Cerebellar nuclear complex (tissue), 1 donor: ENCODE measurements at places on chromosomes 6 and 20.

DNA sequence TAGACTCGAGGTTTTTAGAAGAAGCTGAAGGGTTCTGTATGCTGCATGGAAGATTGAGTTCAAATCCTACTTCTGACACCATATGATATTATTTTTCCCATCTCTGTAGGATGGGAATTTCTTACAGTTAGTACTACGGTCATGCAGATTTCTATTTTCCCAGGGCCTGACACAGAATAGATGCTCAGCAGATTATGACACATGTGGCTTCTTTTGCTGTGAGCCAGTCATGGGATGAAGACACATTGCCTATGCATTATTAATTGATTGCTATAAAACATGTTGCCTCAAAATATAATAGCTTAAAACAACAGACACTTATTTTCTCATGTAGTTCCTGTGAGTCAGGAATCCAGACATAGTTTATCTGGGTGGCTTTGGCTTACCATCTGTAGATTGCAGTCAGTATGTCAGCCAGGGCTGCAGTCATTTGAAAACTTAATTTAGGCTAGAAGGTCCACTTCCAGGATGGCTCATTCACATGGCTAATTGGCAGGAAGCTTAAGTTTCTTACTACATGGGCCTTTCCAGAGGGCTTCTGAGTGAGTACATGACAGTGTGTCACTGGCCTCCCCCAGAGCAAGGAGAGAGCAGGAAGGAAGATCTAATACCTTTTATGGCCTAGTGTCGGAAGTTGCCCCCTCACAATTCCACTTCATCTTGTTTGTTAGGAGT lies 29.5 kb downstream of the TOP1 start:
- no peak for DNase-seq

DNA sequence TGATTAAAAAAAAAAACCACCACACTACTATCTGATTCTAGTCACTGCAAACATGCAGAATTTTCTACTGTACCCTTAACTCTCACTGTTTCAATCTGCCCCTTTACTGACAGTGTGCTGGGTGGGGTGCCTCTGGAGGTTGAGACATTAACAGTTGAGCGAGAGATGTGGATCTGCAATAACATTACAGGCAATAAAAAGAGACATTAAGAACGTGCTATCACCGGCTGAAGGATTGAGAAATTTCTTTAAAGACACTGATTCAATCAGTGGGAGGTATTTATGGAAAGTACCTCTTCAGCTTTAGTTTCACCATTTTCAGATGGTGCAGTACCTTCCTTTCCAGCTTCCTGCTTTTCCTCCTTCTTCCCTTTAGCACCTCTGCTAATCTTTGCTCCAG lies 32.5 kb downstream of the HMGN3 start:
- DNase-seq, result no peak

DNA sequence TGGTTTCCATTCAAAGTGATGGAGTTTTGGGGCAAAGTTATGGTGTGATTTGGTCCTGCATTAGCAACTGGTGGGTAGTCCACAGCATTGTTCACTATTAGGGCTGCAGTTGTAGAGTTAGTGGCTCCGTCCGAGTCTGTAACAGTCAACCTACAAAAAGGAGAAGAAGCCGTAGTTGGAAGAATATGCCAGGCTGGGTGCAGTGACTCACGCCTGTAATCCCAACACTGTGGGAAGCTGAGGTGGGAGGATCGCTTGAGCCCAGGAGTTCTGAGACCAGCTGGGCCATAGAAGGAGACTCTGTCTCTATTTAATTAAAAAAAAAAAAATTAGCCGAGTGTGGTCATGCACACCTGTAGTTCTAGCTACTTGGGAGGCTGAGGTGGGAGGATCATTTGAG lies 69.5 kb downstream of the KIAA0319 start:
- no peak for DNase-seq

DNA sequence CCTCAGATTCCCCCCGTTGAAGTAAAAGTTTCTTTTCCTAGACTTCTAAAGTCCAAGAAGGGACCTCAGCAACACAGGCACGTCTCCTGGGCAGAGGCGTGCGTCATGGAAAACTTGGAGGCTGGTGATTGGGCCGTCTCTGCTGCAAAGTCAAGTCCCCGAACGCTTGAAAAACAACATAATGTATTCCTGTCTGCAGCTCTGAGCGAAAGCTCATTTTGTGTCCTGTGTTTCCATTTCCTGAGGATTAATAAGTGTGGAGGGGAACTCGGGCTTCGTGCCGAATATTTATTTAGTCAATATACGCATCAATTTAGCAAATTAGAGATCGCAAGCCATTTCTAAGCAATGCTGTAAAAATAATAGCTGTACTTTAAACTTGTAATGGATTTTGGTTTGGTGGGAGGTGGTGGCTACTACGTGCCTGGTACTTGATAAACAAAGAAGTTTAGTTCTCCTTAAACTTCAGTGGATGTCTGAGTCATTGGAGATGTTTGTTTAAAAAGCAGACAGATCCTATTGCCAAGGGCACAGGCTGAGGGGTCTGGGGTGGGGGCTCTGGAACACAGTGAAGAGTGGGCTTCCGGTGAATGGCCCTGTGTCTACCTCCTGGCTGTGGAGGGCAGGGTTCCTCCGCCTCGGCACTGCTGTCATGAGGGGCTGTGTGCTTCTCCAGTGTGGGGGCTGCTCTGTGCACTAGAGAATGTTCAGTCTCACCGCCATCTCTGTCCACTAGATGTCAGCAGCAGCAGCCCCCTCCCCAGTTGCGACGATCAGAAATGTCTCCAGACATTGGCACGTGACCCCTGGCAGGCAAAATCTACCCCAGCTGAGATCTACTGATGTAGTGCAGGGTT lies 21.8 kb downstream of the PCK1 start:
- no peak for DNase-seq

DNA sequence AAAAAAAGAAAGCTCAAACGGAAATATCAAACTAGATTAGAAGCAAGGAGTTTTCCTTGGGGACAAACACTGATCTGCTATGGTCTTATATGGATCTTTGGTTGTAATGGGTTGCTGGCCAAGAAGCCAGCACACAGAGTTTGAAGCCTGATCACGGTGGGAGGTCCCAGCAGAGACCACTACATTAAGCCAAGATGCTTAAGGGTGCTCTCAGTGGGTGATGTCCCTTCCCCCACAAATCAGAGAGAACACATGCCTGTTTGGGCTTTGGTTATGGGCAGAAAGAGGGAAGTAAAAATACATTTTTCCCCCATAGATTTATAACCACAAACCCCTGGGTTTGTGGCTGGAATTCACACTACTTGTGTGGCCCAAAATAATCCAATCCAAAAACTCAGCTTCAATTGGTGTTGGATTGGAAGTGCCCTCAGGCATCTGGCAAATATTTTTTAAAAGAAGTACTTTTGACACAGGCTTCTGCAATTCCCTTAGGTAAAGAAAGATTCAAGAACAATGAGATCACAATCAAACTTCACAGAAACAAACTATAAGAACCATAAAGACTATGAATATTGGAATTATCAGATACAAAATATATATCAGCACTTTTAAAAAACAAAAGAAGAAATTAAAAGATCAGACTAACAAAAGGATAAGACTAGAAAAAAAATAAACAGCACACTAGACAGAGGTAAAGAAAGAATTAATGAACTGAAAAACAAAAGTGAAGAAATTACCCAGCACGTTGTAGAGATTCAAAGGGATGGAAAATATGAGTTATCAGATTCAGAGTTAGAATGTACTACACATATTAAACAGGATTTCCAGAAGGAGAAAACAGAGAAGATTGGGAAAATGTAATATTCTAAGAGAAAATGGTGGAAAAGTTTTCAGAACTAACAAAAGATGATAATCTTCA lies 44.7 kb downstream of the ESF1 start:
- DNase-seq, result no peak

DNA sequence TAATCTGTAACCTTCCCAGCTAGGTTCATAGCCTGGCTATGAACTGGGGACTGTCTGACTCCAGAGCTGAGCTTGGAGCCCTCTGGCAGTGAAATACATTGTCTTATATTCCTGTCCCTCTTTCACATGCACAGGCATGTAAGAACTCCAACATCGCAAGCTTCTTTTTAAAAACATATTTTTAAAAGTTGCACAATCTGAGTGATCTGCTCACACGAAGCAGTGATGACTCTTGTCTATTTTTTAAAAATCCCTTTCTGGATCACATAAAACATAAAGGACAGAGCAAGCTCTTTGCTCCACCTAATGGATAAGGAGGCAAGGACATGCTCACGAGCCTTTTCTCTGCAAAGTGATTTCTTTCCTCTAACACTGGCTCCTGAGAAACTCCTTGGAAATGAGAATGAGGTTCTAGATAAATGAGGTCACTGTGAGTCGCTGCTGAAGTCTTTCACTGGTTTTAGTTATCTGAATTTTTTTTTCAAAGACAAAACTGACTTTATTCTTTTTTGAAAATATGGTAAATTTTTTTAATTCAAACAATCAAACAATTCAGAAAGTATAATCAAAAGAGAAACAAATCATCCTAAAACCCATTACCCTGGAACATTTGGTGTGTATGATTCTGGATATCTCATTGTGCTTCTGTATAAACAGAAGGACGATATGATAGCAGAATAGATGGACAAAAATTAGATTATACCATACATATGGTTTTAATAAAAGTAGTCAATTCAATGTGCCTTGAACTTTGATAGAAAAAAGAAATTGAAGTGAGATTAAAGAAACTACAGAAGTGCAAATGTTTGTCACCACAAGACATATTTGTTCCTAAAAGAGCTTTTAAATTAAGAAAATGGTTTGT lies 30.8 kb downstream of the IL20RA start:
- no peak for DNase-seq

DNA sequence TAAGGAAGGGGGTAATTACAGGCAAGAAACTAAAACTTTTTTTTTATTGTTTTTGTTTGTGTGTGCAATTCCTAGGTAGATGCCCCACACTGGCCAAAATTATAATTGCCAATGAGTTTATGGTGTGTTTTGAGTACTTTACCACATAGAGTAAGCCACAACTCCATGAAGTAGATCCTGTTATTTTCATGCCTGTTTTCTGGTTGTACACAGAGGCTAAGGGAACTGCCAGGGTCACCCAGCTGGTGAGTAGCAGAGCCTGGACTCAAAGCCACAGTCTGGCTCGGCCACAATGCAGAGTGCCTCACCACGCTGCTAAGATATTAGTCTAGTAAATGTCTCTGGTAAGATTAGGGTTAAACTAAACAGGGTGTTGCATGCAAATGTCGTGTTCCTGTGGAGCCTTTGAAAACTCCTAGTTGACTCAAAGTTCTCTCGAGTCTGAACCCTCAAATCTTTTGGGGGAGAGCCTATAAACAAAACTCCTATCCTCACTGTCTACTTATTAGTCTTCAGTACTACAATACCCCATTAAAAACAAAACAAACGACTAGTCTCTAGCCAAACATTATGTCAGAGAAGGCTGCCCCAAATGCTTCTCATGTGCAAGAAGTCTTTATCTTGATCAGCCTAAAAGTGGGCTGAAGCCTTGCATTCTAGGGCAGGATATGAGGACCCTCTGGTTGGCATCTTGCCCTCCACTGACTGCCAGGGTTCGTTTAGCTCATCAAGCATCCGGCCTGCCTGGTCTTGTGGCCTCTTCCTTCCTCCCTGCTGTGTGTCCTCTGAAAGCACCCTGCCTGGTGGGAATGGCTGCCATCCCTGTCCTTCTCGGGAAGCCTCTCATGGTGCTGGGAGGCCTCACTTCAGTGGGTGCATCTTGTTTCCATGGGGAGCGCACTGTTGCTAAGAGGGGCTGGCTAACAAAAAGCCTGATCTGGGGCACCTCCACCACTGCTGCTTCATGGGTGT lies 4.2 kb downstream of the DUSP22 start:
- no peak for DNase-seq

DNA sequence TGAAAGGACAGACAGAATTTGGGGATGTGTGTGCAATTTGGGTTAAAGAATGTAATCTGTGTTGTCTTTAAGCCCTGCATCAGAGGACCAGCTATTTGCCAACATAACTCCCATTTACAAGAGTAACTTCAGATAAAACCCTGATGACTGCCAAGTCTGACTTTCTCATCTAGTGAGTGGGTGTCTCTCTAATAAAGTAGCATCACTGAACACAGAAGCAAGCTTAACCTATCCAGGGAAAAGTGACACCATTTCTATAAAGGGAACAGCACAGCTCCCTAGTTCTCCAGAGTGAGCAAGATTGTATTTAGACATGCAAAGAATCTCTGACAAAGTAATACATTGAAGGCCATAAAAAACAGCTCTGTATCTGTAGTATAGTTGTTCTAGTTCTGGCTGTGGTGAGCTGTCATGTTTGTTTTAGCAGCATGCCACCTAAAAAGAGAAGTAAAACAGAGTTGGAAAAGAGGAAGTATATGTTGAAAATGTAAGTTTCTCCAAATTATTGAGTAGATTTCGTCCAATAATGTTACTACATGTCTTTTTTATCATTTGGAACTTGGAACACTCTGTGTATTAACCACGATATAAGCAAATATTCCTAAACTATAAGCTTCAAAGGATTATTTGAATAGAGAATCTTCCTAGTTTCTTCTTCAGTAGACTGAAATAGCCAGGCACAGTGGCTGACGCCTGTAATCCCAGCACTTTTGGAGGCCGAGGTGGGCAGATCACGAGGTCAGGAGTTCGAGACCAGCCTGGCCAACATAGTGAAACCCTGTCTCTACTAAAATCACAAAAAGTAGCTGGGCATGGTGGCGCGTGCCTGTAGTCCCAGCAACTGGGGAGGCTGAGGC lies 8.8 kb upstream of the PIM1 start:
- DNase-seq, result no peak

DNA sequence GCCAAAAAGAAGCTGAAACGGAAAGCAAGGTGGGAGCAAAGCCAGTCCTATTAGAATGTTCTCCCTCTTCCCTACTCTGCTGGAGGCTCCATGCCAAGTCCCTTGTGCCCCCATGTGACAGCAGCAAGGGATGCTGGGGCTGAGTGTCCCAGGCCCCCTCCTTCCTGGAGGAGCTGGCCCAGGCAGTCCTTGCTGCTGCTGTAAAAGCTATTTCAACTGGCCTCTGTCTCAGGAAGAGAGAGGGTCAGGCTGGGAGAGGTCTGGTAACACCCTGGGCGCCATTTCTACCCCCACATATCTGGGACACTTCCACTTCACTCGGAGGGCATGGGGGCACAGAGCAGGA lies 25.0 kb downstream of the TTBK1 start:
- DNase-seq, result no peak

GRCh38 chr6:21900730-21901129 lies 307.2 kb downstream of the SOX4 start:
- no peak for DNase-seq

DNA sequence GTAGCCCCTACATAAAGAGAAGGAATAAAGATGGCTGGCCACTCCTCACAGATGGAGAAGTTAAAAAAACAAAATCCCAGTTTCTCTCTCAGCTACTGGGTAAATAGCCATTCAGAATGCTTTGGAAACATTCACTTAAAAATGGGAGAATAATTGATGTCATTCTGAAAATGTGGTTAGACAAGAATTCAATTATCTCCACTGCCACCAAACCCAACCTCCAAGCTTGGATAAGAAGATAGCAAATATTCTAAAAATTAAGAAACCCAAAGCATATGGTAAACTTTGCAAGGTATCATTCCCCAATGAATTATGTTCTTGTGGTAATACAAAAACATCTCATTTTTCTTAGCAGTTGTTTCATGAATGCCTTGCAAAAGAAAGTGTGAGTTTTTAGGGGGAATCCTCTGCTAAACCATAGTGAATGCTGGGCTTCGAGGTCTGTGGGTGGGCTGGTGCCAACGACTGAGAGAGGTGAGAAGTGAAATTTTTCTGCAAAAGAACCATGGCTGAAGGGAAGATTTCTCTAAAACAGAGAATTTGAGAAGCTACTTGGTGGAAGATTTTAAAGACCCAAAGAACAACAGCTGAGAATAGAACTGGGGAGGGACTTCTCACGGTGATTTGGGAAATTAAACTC lies 497.9 kb upstream of the JARID2 start:
- no peak for DNase-seq
